ENCODE measurements at places on chromosomes 4 and X.

- no peak for DNase-seq
Observed at GRCh38 chrX:95974890-95975289, 709.8 kb upstream of the DIAPH2 start.

DNA sequence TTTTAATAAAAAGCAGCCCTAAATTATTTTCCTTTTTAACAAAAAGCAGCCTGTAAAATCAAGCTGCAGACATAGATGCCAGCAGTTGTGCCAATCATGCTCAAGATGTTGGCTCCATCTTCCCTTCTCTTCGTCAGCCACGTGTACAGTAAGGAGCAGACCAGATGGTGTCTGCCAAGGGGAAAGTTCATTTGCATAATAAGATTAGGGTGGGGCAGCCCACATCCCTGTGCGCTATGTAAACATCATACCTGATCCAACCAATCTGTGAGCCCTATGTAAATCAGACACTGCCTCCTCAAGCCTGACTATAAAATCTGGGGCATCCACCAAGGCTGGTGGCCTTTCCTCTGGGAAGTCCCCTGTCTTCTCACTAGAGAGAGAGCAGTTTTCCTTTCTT, 23.1 kb upstream of the C1GALT1C1 start:
- DNase-seq, result no peak

DNA sequence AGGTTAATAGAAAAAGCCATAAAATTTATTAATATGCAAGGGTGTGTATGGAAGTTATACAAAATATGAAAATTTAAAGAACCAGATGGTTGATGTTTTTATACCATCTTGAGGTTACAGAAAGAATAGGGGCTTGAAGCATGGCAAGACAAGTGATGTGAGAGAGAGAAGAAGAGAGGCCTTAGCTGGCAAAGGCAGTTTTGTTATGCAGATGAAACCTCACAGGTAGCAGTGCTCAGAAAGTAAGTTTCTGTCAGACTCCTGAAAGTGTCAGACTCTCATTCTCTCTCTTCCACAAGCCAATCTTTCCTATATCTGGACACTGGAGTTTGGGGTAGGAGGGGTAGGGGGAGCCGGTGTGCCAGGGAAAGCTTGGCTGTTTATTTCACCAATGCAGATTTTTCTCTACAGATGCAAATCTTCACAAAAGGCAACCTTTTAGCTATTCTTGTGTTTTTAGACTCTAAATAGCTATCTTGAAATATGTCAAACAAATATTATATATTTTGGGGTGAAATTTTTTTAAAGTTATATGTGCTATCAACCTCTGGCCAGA, 124.5 kb downstream of the CFAP299 start:
- no peak for DNase-seq

DNA sequence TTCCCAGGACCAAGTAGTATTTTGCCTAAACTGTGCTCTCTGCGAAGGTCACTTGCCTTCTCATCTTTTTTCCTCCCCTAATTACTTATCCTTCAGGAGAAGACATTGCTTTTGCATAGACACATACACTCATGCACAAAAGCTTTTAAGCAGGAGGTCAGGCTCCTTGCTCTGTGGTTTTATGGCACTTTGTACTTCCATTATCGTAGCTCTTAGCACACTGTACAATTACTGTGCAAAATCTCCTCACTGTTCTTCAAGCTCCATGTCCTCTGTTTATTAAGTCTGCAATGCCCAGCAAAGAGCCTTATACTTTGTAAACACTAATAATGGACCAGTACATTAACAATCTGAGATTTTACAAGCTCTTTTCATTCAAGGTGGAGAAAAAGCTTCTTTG, 188.4 kb upstream of the GNPDA2 start:
- no peak for DNase-seq

DNA sequence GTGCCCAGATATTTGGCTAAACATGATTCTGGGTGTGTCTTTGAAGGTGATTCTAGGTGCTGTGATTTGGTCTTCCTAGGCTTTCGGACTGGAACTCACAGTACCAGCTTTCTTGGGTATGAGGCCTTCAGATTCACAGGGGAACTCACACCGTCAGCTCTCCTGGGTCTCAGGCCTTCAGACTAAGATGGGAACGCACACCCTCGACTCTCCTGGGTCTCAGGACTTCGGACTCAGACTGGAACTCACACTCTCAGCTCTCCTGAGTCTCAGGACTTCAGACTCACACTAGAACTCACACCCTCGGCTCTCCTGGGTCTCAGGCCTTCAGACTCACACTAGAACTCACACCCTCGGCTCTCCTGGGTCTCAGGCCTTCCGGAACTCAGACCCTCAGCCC, 137.7 kb downstream of the CRLF2 start:
- no peak for DNase-seq

DNA sequence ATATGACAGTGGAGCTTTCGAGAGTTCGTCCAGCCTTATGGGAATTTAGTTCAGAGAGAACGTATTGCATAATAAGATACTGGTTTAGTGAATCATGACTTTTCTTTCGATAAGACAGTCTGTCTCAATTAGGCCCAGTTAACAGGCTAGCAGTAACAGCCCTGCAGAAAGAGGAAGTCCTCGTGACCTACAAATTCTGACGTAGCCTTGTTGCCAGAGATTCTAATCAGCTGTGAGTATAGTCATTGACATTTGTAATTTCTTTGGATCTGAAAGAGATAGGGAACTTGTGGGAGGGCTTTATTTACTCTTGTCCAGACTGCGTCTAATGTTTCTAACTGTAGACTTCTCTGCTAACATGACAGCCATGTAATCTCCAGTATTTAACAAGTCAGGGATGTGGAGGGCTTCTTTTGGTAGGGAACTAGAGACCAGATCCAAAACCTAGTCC, 15.8 kb downstream of the ART3 start:
- DNase-seq, result no peak

- DNase-seq, result no peak
Observed at GRCh38 chr4:123528501-123529277, 132.1 kb downstream of the SPRY1 start.

DNA sequence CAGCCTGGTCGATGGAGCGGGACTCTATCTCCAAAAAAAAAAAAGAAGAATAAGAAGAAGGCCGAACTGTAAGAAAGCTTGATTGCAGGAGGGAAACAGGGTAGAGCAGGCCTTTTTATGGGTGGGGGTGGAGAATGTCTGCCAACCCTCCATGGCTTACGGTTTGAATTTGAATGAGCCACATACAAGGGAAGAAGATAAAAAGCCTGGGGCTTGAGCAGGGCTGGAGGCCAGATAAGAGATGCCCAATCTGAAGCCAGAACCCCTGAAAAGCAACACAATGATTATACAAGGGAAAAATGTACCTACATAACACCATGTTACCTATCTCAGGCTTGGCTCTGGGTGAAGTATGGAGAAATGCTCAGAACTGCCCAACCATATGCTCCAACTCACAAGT, 57.3 kb upstream of the TRIM2 start:
- no peak for DNase-seq

- DNase-seq, result no peak
Observed at GRCh38 chr4:38601244-38601915, 62.6 kb upstream of the KLF3 start.

GRCh38 chr4:6693231-6694176, at the start of gene S100P:
Gene S100P, plus strand, starts transcription at chr4:6693878. Its CDS starts 55 bp downstream, at chr4:6693933.
- DNase-seq, result no peak

DNA sequence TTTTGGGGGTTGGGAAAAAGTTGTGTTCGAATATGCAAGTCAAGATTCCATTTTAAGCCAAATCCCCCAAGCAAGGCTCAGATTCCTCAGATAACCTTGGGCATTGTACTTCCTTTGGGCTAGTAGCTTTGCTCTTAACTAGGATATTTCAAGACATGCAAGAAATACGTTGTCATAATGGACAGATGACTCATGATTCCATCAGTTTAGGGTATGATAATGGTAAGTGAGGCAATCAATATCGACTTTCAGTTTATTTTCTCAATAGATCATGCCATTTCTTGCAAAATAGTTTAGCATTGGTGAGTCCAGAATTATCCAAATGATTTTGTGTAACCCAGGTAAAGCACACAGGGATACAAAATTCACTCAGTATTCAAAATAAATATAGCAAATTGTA, 25.4 kb downstream of the CFAP299 start:
- no peak for DNase-seq

GRCh38 chr4:126733301-126733700, 899.5 kb upstream of the INTU start:
- DNase-seq, result no peak

DNA sequence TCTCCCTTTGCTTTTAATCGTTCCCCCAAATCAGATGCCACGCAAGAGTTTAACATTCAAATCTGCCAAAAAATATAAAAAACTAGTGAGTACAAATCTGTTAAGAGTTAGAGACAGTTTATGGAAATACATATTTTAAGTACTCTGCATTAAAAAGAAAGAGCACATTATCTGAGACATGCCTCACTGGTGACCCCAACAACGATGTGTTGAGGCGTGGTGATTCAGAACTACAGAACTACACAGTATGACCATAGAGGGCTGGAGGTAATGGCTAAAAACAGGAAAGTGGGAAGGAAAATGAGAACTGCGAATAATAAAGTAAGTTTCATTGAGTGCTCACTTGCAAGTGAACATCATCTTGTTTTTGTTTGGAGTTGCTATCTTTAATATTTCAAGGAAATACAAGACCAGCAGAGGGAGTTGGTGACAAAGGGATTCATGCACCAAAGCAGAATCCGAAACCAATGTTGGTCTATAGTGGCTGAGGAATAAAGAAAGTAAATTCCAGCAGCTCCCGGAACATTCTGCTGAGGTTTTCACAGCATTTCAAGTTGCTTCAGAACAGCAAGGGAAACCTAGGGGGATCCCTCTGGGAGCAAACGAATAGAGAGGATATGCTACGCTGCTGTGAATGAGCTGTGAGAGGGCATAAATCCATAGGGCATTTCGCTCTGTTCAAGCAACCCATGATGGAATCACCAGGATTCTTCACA, 92.2 kb downstream of the DCHS2 start:
- no peak for DNase-seq

- no peak for DNase-seq
Observed at GRCh38 chrX:78092296-78092695, 11.8 kb upstream of the PGK1 start.

DNA sequence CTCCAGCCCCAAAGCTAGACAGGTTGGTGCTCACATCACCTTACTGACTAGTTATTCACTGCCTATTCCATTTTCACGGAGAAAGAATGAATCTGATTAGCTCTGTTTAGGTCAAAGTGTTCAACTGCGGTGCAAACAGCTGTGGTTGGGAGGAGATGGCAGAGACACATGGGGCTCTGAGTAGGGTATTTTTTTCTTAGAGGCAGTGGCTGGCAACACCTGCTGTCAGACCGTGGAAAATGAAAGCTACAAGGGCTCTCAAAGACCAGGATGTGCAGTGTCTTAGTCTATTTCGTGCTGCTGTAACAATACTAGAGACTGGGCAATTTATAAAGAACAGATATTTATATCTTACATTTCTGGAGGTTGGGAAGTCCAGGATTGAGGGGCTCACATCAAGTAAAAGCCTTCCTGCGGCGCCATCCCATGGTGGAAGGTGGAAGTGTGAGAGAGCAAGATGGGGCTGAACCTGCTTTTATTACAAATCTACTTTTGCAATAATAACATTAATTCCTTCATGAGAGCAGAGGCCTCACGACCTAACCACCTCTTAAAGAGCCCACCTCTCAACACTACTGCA, 10.6 kb downstream of the NYX start:
- peak; percentile 47 for DNase-seq

- DNase-seq, result peak; percentile 48
Observed at GRCh38 chrX:19824603-19825002, 62.8 kb downstream of the SH3KBP1 start.

- DNase-seq, result no peak
Observed at GRCh38 chr4:165524532-165525190, 145.9 kb downstream of the CPE start.

DNA sequence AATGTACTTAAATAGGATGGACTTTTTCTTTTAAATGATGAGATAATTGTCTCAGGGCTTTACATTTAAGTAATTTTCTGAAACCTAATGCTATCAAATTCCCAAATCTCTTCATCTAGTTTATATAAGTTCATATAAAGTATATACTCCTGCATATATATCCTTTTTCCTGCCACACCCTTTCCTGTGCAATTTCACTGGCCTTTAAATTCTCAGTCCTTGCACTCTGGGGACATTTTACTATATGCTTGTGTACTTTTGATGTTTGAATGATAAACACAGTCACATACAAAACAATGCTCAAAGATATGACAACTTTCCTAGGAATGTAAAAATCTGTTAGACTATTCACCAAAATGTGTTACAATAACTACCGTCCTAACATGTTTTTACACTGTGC, 60.1 kb downstream of the NDST4 start:
- DNase-seq, result no peak

DNA sequence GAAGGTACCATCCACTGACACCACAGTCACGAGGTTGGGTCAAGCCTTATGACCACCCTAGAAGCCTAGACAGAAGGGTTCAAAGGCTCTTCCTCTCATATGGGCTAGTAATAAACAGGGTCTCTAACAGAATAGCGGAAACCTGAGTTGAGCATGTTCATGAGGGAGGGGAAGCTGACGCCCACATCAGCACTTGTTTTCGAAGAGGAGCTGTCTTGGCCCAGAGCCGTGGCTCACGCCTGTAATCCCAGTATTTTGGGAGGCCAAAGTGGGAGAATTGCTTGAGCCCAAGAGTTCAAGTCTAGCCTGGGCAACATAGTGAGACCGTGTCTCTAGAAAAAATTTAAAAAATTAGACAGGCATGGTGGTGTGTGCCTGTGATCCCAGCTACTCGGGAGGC, 21.5 kb upstream of the TMSB4X start:
- DNase-seq, result no peak

GRCh38 chr4:125620066-125620860, 305.5 kb downstream of the FAT4 start:
- no peak for DNase-seq

DNA sequence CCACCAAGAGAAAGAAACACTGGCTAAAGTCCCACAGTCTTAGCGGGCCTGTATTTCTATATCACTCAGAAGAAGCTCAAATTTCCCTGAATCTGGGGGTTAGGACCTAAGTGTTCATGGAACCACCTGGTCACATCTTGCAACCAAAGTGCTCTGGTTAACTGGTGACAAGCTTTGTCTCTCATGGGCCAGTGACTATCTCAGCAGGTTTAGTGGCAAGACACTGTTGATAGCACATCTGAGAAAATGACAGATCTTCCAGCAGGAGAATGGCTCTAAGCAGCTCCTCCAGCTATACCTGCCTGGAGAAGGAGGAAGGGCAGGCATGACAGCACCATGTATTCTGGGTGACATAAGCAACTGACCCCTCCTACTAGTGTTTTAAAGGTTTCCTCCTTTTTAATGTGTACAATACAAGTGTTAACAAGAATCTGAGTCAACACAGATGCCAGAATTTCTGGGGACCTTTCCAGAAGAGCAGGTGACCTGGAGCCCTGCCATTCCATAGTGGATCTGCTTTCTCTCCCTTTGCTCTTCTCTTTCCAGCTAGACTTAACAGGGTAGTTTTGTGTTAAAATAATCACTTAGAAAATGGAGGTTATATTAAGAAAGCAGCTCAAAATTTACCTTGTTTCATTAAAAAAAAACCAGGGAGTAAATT, 17.3 kb upstream of the QRFPR start:
- DNase-seq, result no peak

GRCh38 chrX:118974088-118974907, at the start of gene LONRF3:
Gene LONRF3, plus strand, starts transcription at chrX:118974618. Its CDS starts 163 bp downstream, at chrX:118974781.
- peak; percentile 58 for DNase-seq
